ENCODE measurements at places on chromosomes 12 and 14. TPM values are rescaled to one million over a fixed set of nuclear protein-coding genes. Genes with fewer than 3 reads are reported as not detected.

Gene L2HGDH
- 7.4 TPM for total RNA-seq

Gene CLEC7A
- not detected for total RNA-seq

Gene RIPK3
- total RNA-seq: 2.9 TPM

Gene LRP1-AS
- total RNA-seq: not detected

Gene SLC41A2
- 22.1 TPM for total RNA-seq

Gene OR4K2
- total RNA-seq: not detected

Gene SIX4
- 24.8 TPM for total RNA-seq

Gene OTOGL
- total RNA-seq: under 0.01 TPM

Gene AKAP3
- total RNA-seq: 2.6 TPM

Gene NELL2
- total RNA-seq: not detected

Gene MIP
- total RNA-seq: not detected

Gene SDS
- not detected for total RNA-seq

Gene BMAL2
- 71.3 TPM for total RNA-seq

Gene COCH
- total RNA-seq: 0.33 TPM

Gene ARHGAP9
- not detected for total RNA-seq

Gene STAC3
- not detected for total RNA-seq

Gene ACSM4
- total RNA-seq: not detected

Gene GUCY2C
- total RNA-seq: not detected

Gene VRTN
- total RNA-seq: not detected

Gene HCAR1
- 0.87 TPM for total RNA-seq

Gene FAM186B
- 0.99 TPM for total RNA-seq

Gene MORN3
- 0.33 TPM for total RNA-seq

Gene WNT1
- not detected for total RNA-seq

Gene HSPB8
- 26.8 TPM for total RNA-seq

Gene PLA2G1B
- total RNA-seq: not detected

Gene SSPN
- total RNA-seq: 10.9 TPM

Gene RAB21
- total RNA-seq: 13.6 TPM

Gene STON2
- 46.1 TPM for total RNA-seq

Gene ZDHHC22
- not detected for total RNA-seq

Gene GYS2
- not detected for total RNA-seq

Measured in smooth muscle cell of trachea (primary cell).